Left cardiac atrium (tissue), 4 donors: ENCODE measurements at places on chromosomes 16 and 17.

DNA sequence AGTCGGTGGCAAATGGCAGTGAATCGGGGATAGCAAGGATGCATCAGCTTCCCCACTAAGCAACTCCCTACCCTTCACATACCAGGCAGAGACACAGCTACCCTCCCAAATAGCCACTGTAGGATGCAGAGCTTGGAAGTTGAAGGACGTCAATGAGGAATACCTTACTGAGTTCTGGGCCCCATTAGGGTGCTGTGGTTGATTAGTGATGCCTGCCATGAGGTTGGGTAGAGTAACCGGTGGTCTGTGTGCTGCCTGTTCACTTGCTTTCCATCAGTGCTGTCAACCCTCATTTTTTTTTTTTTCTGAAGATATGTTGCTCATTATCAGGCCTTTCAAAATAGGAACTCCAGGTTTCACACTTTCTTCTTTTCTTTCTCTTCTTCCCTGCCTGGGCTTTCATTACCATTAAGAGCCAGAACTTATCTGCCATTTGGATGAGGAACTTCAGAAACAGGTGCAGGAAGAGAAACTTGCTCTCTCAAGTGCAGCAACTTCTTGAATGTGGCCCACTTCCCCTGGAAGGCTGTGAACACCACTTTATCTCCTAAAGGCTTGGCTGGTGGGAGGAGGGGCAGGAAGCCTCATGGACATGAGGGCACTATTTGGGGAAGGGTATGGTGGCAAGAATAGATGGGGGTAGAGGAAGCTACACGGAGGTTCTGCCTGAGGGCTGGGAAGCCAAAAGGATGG lies 183.5 kb downstream of the NTN1 start:
- DNase-seq, result no peak

DNA sequence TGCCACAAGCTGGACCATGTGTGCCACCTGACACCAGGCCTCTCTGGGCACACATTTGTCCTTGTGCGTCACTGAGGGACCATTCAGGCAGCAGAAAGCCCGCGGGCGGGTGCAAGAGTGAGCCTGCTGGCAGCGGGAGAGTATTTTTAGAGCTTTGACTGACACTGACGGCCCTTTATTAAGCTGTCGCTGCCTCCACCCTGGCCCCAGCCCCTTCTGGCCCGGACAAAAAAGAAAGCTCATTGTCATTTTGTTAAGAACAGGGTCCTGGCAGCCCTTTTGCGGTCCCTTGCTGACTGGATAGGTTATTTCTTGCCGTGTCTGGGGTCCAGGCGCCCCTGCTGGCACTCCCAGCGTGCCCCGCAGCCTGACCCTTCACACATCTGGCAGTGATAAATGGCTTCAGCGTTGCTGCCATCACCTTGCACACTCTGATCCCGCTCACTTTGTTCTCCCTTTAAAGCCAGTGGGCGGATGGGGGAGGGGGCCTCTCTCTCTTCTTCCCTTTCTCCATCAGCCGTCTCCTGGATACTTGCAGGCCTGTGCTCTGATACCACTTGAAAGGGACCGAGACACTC lies 78.4 kb upstream of the NKD1 start:
- DNase-seq, result no peak

DNA sequence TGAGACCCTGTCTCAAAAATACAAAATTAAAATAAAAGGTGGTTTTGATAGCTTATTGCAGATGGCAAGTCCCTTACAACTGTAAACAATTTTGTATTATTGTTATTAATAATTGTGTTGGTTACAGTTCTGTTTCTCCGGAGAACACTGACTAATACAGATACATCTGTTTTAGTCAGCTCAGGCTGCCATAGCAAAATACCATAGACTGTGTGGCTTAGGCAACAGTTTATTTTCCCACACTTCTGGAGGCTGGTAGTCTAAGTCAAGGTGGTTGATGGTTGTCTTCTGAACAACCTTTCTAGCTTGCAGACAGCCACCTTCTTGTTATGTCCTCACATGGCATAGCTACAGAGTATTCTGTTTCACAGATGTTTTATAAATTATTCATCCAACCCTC lies 14.2 kb upstream of the IL21R start:
- no peak for DNase-seq

- no peak for DNase-seq
These were observed 2.3 kb upstream of the ZNF500 start for GRCh38 chr16:4769306-4769638.

- DNase-seq, result no peak
These were observed 72.5 kb downstream of the CDH13 start for GRCh38 chr16:82699260-82699659.

DNA sequence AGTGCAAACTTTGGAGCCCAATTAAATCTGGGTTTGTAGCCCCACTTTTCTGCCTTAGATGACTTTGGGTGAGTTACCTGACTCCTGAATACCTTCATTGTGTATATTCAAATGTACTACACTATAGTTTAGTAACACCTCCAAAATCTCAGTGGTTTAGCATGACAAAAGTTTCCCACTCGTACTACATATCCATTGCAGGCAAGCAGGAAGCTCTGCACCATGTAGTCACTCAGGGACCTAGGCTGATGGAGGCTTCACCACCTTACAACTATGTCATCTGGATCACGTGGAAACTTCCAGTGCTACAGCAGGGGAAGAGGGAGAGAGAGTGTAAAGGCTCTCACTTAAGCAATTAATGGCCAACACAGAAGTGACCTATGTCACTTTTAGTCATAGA lies 14.2 kb downstream of the ANKFN1 start:
- DNase-seq, result no peak

DNA sequence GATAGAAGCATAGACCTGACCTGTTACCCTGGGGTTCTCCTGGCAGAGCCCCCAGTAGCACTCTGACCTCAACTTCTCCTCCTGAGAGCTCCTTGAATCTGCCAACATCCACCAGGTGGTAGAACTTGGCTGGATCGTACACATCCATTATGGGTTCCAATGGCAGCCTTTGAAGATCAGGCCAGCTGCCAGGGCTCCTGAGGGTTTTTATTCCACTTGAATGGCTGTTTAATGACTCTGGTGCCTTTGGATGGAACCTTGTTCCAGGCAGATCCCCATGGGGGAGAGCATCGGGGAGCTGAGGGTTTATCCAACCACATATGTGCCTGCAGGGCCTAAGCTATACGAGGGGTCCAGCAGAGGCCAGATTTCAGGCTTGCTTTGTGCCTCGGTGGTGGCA lies 47.1 kb upstream of the CLEC19A start:
- no peak for DNase-seq

GRCh38 chr17:15262291-15263205 lies 2.6 kb downstream of the PMP22 start:
- peak; percentile 92 for DNase-seq

GRCh38 chr16:7408700-7409365 lies 76.2 kb downstream of the RBFOX1 start:
- DNase-seq, result no peak

DNA sequence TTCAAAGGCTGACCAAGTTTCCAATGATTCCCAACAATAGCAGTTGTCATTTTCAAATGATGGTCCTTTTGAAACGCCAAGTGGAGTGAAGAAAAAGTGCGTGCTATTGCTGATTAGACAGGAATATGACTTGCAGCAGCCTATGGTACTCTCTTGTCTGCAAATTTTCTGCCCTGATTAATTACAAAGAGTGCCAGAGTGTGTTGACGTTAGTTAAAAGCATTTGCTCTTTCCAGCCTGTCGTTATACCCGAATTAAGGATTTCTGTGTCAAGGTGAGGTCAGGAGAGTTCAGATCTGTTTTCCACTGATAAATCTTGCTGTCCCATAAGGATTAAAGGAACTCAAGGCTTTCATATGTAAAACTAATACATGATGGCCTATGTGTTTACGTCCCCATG lies 75.0 kb upstream of the ADAMTS18 start:
- no peak for DNase-seq

DNA sequence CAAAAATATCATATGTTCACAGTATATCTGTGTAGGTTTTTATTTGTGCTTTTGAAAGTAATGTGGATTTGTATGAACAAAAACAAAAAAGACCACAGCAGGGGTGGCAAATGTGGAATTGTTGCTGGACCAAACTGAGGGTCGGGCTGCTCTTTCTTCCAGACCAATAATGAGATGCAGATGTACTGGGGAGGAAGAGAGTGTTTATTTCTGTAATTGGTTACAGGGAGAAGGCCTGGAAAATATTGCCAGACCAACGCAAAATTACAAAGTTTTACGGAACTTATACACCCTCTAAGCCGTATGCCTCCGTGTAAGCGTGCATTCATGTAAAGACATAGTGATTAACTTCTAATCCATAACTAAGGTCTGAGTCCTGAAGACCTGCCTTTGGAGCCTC lies 353.9 kb upstream of the C16orf82 start:
- no peak for DNase-seq
